ENCODE measurements at places on chromosomes 16 and 17.

DNA sequence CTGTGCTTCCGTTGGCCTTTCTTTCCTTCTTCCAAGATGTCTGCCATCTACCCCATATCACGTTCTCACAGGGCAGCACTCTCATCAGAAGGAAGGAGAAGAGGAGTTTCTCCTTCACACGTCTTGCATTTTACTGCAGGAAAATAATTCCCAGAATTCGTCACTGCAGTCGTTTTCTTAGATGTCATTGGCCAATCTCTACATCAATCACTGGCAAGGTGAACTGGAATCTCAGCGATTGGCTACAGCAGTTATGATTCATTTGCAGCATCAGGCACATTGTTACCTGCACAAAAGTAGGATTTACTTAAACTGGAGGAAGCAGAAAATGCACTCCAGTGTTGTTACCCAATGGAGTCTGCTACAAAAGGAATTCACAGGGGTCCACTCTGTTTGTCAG is 277.2 kb upstream of the RBFOX1 start:
- no peak for DNase-seq

DNA sequence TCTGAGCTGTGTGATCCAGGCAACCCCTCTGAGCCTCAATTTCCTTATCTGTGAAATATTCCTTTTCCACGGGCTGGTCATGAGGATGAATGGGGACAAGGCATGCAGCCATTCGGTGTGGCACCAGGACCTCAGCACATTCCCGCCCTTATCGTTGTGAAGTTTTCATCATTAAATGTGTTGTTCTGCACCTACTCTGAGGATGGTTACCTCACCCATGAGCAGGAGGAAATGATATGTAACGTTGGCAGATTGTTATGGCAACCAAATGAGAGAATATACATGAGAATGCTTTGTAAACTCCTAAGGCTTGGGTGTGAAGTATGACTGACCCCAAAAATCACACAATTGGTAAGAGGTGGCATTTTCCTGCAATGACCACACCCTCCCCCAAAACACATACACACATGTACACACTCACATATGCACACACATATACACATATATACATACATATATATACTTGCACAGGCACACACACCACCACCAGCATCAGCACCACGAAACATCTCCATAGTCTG is 39.5 kb downstream of the SMARCE1 start:
- no peak for DNase-seq

- DNase-seq, result no peak
These were observed 18.2 kb upstream of the RBFOX3 start for GRCh38 chr17:79628861-79629547.

DNA sequence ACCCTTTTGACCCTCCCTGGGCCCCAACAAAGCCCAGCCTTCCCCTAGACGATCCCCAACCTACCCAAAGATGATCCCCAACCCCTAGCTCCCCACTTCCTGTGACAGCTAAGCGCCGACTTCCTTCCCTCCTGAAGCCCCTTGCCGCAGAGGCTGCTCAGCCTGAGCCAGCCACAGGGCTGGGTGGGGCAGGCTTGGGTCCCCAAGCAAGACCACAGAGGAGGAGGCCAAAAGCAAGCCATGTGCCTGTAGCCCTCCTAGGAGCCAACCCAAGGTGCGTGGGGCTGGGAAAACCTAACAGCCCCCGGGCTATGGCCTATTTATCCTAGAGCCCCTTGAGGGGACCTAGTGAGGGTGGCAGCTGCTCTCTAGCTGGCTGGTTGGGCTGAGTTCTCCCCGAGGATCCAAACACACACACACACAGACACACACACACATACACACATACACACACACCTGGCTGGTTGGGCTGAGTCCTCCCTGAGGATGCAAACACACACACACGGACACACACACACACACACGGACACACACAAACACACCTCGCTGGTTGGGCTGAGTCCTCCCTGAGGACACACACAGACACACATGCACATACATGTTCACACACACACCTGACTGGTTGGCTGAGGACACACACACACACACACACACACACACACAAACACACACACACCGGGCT is 4.8 kb downstream of the ARRB2 start:
- no peak for DNase-seq

DNA sequence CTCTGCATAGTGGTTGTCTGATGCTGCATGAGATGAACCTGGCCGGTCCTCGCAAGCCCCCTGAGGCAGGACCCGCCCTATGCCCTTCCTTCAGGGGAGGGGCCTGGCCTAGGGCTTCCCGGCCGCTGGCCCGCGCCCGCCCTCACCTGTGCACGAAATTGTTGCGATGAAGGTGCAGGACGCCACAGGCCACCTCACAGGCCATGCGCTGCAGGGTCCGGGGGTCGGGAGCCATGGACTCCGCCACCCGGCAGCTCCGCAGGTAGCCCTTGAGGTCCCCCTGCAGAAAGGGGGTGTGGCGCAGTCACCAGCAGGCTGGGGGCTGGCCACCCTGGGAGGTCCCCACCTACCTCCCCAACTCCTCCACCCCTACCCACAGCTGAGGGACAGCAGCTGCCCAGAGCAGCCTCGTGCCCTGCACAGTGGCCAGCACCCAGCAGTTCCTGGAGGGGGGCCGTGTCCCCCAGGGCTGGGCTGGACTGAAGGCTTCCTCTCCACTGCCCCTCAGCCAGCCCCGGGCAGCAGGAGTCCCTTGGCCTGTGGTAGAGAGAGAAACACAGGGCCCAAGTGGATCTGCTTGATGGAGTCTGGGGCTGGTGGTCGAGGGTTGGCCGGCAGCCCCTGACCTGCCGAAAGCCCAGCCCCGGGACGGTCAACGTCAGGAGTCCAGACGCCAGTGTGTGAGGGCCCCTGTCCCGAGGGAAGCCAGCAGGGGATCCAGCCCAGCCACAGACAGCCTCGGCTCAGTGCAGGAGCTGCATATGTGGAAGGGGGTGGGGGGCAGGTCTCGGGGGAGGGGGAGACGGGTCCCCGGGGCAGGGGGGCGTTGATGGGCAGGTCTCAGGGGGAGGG is 38.8 kb upstream of the PVALEF start:
- no peak for DNase-seq

DNA sequence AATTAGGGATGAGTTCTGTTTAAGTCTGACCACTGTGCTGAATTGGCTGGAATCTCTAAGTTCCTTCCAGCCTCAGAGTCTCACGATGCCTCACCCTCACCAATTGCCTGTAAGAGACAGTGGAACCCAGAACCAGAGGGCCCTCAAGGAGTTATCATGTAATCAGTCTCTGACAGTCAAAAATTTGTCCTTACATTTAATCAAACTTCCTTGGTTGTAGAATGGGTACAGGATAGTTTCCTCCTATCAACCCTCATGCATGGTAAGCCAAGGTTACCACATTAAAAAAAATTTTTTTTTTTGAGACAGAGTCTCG is 83.2 kb downstream of the CDK5R1 start:
- no peak for DNase-seq

DNA sequence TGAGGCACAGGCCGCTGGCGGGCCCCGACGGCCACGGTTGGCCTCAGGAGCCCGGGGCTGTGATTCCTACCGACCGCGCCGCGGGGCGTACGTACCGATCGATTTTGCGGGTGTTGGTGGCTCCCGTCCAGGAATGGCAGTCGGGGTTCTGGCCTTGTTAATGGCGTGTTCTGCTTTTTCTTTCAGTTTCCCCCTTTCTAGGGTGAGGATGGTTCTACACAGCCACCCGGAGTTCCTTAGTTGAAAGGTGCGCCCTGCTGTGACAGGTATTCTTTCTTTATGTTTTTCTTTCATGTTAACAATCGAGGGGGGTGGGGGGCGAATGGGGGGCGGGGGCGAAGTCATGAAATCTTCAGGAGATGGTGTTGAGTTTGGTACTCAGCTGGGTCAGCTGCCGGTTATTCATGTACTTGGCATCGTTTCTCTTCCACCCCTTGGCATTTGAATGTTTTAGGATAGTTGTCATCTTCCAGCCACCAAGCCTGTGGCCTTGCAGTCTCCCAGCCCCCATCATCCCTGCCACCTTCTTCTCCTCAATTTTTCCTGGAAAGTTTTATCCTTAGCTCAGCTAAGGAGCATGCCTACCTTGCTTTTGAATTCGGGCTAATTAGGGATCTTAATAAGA is 802 bp downstream of the CYLD start:
- no peak for DNase-seq

DNA sequence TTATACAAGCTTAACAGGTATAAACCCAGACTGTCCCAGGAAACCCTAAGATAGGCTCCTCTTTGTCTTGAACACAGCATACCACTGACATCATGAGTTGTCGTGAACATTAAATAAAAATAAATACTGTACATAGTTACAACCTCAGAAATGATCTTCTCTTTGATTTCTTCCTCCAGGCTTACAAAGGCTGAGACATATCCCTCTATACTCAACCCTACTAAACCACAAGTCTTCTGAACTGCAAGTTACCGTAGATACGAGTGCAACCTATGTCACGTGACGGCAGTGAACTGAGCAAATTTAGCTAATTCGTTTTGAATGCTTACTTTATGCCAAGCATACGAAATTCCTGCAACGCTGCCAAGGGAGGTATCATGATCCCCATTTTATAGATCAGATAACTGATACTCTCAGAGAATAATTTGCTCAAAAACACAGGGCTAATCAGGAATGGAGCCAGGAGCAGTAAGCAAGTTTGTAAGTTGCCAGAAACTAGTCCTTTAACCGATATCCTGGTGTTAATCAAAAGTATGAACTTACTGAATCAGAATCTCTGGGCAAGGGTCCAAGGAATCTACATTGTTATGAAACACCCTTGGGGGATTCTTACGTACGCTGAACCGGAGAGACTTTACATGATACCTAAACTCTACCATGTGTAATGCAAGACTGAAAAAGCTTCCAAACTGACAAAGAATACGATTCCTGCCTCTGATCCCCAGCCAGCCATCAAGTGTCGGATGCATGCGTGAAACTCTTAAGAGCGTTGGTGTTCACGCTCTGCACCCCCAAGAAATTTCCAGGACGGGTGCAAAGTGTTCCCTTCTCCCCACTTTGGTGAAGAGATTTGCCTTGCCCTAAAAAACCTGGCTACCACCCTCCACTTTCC is 106.2 kb downstream of the XYLT1 start:
- DNase-seq, result no peak

DNA sequence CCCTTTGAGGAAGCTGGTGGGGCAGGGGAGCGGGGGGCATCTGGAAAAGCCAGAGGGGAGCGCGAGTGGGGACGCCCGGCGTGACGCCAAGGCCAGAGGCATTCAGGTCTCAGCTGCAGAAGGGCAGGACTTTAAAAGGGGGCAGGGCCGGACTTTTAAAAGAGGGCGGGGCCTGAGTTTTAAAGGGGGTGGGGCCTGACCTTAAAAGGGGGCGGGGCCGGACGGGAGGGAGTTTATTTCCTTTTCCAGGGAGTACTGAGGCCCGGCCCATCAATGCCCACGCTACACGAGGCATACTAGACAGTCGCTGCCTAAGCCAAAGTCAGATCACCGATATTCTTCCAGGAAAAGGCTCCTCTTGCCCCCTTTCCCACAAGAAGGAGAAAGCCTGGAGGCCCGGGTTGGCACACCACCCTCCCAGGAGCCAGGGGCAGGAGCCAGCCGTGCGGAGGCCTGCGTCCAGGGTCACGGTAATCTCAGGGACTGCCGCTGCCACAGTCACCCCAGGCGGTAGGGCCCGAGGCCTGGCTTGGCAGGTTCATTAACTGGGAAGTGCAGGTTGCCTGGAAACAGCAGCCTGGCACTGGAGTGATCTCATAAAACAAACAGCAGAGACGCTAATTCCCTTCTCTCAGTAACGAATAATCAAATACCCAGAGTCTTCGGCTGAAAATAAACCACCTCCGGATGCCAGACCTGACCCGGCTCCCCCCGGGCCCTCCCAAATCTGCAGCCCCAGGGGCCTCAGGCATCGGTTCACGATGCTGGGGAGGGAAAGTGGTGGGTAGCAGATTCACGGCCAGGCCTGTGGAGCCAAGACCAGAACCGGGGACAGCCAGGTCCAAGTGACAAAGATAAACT is 90.7 kb downstream of the TIMM22 start:
- no peak for DNase-seq

GRCh38 chr17:47690121-47690520 is 3.8 kb upstream of the TBKBP1 start:
- DNase-seq, result no peak

DNA sequence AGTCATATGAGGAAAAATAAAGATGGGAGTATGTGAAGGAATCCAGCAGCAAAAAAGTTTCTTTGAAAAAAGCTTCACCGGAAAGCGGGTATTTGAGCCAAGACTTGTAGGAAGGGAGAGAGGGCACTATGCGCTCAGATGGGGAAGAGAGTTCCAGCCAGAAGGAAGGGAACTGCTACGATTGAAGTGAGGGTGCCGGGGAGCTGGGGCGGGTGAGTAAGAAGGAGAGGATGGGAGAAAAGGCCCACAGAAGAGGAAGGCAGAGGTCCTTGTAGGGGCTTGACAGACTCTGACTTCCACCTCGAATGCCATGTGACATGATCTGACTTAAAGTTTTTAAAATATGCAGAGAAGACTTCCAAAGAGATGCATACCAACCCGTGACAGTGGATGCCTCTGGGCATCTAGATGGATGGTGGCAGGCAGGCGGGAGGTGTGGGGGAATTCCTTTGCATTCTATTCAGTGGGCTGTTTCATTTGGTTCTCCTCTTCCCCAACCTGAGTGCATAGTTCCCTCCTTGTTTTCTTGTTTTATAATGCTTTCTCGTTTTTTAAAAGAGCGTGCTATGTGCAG is 44.9 kb downstream of the CDRT4 start:
- no peak for DNase-seq

- DNase-seq, result no peak
These were observed 138.9 kb upstream of the CES5A start for GRCh38 chr16:56013962-56014552.

DNA sequence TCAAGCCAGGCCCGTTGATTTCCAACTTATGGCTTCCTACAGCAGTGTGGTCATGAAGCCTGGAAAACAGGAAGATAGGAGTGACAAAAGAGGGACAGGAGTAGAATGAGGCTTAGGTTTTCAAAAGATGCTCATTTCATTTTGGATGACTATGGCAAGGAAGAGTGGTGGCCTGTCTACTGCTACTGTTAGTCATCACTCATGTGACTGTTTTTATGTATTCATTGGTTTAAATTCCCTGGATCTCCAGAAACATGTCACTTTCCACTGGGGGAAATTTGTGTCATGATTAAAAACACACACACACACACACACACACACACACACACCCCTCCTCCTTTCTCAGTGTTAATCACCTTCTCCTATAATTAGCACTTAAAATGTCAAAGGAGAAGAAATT is 1.1 kb upstream of the CYLD start:
- no peak for DNase-seq

DNA sequence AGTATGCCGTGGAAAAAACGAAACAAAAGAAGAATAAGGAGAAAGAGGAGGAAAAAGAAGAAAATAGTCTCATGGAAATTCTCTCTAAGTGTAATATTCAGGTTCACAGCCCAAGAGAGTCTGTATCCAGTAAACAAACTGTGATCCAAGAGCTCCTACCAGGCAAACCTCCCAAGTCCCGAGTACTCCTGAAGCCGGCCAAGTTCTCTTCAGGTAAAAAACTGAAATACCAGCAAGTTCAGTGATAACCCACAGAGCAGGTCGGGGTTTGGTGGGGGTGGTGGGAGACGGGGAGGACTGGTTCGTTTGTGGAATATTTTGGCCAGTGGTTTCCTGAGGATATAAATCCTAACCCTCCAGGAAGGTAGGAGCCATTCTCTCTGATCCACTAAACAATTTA is 8.5 kb upstream of the TVP23B start:
- no peak for DNase-seq

Data from forelimb muscle (tissue), 1 donor.